ENCODE measurements at places on chromosomes 7 and 10.

DNA sequence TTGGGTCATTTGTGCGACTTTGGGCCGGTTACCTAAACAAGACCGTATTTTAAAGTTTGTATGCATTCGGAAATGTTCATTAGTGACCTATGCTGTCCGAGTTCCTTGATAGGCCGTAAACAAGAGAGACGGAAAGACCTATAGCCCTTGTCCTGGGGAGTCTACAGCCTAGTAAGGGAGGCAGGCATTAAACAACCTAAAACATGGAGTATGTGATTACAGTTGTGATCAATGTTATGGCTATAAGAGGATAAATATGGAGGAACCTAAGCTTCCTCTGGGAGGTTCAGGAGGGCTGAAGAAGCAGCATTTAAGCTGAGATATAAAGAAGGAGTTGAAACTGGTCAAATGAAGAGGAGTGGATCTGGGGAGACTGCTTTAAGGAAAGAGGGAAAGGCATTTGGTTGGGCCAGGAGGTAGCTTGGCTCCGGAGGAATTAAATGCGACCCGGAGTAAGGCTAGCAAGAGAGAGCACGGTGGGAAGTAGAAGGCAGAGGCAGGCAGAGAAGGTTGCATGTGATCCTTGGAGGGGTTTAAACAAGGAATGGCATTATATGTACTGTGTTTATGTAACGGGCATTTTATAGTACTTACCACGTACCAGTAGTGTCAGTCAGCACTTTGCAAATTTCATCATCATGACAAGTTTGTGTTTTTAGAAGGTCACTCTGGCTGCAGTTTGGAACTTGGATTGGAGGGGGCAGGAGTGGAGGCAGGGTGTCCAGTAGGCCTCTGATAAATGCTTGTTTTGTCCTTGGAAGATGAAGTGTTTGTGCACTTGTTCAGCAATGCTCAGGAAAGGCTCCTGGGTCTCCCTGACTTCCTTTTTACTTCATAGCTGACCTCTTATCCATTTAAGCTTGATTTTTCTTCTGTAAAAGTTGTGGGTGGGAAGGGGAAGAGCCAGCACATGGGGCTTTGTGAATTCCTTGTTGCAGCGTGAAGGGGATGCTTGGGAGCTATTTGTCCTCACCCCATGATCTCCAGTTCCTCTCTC lies 1.0 kb upstream of the AVPI1 start:
- DNase-seq = peak; percentile 26

GRCh38 chr7:50229964-50230363 lies 74.6 kb upstream of the IKZF1 start:
- DNase-seq = peak; percentile 51

GRCh38 chr7:41969561-41970105 lies 266.7 kb upstream of the INHBA start:
- no peak for DNase-seq

DNA sequence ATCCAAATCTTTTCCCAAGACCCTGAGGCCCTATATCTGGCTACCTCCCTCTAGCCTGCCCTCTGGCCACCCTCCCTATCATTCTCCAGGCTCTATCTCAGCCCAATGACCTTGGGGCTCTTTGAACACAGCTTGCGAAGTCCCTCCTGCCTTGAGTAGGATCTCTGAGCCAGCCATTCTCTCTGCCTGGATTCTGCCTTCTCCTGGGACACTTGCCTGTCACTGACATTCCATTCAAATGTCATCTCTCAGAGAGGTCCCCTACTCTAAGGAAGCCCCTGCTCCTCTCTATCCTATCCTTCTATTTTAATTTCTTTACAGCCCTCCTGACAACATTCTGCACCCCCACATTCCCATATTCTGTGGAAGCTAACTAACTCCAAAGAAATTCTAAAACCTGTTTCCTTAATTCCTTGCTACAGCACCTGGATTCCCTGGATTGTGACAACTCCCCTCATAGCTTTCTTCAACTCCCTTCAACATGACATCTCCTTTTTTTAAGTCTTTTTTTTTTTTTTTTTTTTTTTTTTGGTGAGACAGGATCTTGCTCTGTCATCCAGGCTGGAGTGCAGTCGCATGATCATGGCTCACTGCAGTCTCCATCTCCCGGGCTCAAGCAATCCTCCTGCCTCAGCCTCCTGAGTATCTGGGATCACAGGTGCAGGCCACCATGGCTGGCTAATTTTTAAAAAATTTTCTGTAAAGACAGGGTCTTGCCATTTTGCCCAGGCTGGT lies 81.0 kb upstream of the ASAH2 start:
- no peak for DNase-seq

DNA sequence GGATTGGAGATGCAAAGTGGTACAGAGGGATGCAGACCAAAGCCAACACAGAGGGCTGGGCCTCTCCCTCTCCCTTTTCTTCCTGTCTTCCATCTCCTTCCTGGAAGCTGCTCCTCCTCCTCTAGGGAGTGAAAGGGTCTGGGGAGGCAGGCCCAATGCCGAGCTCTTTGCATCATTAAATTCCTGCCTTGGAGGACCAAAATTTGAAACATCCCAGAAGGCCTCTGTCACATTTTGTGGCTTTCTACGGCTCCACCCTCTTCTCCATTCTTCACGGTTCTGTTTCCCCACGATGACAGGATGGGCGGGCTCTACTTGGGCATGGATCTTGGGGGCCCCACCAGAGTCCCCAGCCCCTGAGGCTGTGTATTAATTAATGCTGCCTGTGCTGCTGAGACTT lies 76.4 kb downstream of the NEURL1 start:
- no peak for DNase-seq
